Esophagus squamous epithelium (tissue), 5 donors: ENCODE measurements at places on chromosomes 2 and 18. TPM values are rescaled to one million over a fixed set of nuclear protein-coding genes. Genes with fewer than 3 reads are reported as not detected.

The DYNAP gene
- 5.2 TPM for total RNA-seq

The IL36B gene
- not detected for total RNA-seq

The CNOT11 gene
- 39.8 TPM for total RNA-seq

The CKAP2L gene
- 14.4 TPM for total RNA-seq

The XDH gene
- total RNA-seq, result 2.3 TPM

DNA sequence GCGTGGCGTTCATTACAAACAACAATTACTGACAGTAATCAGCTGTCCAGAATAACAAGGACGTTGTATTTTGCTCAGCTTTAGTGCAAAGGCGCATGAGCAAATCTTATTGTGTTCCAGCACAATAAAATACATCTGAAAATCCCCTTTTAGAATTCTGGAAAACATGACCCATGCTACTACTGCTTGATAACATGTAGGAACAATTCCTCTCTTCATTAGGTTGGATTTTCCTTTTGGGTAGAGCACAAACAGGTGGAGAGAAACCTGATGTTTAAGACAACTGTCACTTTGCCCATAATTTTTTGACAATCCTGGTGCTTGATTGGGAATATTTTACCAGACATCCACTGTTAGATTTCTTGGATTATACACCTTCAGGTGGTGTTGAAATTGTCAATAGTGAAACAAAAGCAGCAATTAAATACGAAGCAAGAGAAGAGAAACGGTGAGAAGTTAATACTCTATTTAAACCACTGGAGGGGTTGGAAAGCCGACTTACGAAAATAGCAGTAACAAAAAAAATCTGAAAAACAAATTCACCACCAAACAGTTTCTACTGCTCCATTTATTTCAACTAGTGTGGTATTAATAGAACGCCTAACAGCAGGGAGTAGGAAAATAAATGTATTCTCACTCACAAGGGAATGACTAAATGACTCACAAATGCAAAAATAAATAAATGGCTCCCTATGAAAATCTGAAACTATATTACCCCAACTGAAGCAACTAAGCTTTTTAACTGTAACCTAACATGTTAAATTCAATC is 102.7 kb downstream of the CPO start:
- no peak for DNase-seq
- H3K27ac ChIP-seq, result peak overlapping the region; percentile 21
- no peaks in the 10 kb centered on the region for H3K27me3 ChIP-seq

DNA sequence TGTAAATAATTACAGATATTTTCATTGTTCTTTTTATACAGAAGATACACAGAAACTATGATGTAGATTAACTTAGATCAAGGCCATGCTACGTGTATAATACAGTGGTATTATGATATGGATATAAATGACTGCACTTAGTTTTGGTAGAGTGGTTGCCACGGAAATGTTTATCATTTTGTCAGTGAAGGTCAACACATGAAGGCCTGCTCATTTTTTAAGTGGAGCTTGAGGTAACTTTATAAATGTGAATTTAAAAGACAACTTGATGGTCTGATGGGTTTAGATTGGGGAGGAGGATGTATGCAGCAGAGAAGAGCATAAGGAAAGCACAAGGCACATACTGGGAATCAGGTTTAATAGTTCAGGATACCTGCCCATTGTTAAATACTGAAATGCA is 14.4 kb upstream of the BBS5 start:
- H3K27ac ChIP-seq, result no peak overlapping the region
- no peak overlapping the region for H3K4me3 ChIP-seq
- no peak for DNase-seq
- H3K27me3 ChIP-seq, result no peaks in the 10 kb centered on the region
- no peaks in the 10 kb centered on the region for H3K36me3 ChIP-seq

- no peak overlapping the region for H3K27ac ChIP-seq
- no peaks in the 10 kb centered on the region for H3K27me3 ChIP-seq
- peaks cover 95% of the 10 kb centered on the region for H3K36me3 ChIP-seq
- H3K4me1 ChIP-seq, result no peaks in the 10 kb centered on the region
- no peak overlapping the region for H3K4me3 ChIP-seq
These were observed 6.8 kb downstream of the ZNF397 start for GRCh38 chr18:35247412-35248249.

GRCh38 chr18:50711386-50711785 is 108.4 kb downstream of the MRO start:
- DNase-seq, result no peak
- H3K4me3 ChIP-seq, result no peak overlapping the region
- peaks cover 11% of the 10 kb centered on the region for H3K4me1 ChIP-seq
- no peaks in the 10 kb centered on the region for H3K36me3 ChIP-seq
- no peaks in the 10 kb centered on the region for H3K27me3 ChIP-seq

- peaks cover 10% of the 10 kb centered on the region for H3K4me1 ChIP-seq
- no peak overlapping the region for H3K27ac ChIP-seq
- no peak for DNase-seq
- H3K4me3 ChIP-seq, result no peak overlapping the region
- no peaks in the 10 kb centered on the region for H3K36me3 ChIP-seq
These were observed 119.2 kb downstream of the CYP26B1 start for GRCh38 chr2:72028351-72028995.

- H3K27ac ChIP-seq, result no peak overlapping the region
- DNase-seq, result no peak
- no peak overlapping the region for H3K4me3 ChIP-seq
- H3K36me3 ChIP-seq, result peaks cover 14% of the 10 kb centered on the region
These were observed 95.4 kb downstream of the PLEKHM3 start for GRCh38 chr2:207929923-207930322.

DNA sequence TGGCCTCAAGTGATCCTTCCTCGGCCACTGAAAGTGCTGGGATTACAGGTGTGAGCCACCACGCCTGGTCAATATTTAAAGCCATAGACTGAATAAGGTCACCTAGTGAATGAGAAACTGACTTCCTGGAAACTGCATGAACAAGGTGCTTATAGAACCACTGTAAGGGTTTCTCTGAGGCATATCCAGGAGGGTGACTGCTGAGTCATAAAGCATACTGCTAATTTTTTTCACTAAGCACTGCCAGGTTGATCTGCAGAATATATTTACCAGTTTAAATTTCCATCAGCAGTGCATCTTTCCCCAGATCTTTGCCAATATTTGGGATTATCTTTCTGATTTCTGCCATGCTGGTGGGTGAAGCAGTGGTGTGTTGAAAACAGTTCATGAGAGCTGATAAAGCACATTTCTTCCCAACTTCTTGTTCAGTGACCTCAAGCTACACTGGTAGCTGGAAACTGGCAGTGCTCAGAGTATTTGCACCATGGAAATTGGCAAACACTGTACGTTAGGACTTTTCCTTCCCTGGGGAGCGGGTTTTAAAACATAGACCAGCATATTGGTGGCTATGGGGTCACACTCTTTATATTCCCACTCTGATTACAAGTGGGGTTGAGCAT is 4.2 kb upstream of the CLIP4 start:
- H3K27me3 ChIP-seq, result no peaks in the 10 kb centered on the region
- H3K36me3 ChIP-seq, result no peaks in the 10 kb centered on the region
- no peak for DNase-seq
- H3K4me3 ChIP-seq, result no peak overlapping the region

DNA sequence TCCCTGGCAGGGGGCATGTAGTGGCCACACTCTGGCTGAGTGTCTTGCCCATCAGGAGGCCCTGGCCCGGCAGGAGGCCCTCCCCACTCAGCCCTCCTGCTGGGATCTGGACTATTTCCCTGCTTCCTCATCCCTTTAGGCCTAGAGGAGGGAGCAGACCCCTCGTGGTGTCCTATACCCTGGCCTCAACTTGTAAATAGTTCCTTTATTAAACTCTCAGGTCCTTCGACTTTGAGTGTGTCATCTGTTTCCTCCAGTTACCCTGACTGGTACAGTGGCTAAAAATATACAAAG is 166.7 kb upstream of the GLI2 start:
- no peaks in the 10 kb centered on the region for H3K27me3 ChIP-seq
- no peaks in the 10 kb centered on the region for H3K4me1 ChIP-seq
- no peak overlapping the region for H3K4me3 ChIP-seq
- no peak for DNase-seq
- no peaks in the 10 kb centered on the region for H3K36me3 ChIP-seq
- H3K27ac ChIP-seq, result no peak overlapping the region

- no peak overlapping the region for H3K4me3 ChIP-seq
- H3K27ac ChIP-seq, result no peak overlapping the region
- no peak for DNase-seq
- no peaks in the 10 kb centered on the region for H3K36me3 ChIP-seq
- peaks cover 7% of the 10 kb centered on the region for H3K4me1 ChIP-seq
These were observed 83.7 kb upstream of the RND3 start for GRCh38 chr2:150571121-150571520.

- H3K4me3 ChIP-seq, result no peak overlapping the region
- H3K36me3 ChIP-seq, result no peaks in the 10 kb centered on the region
- no peak overlapping the region for H3K27ac ChIP-seq
- no peak for DNase-seq
- no peaks in the 10 kb centered on the region for H3K27me3 ChIP-seq
- peaks cover 29% of the 10 kb centered on the region for H3K4me1 ChIP-seq
These were observed 267.2 kb downstream of the HRH4 start for GRCh38 chr18:24727685-24728084.

DNA sequence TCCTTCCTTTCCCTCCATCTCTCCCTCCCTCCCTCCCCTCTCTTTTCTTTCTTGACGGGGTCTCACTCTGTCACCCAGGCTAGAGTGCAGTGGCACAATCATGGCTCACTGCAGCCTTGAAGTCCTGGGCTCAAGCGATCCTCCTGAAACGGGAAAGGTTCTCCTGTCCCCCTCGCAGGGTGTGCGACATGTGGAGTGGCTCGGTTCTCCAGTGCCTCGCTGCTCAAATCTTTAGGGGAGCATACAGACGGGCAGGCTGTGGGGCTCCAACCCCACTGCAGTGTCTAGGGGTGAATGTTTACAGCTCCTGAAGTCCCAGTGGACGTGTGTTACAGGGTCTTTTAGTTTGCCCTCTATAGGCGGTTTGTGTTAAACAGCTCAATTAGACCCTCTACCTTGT is 74.0 kb downstream of the MEX3C start:
- H3K27me3 ChIP-seq, result no peaks in the 10 kb centered on the region
- no peaks in the 10 kb centered on the region for H3K36me3 ChIP-seq
- no peak for DNase-seq

GRCh38 chr2:1170241-1170640 is 219.6 kb downstream of the SNTG2 start:
- no peak overlapping the region for H3K27ac ChIP-seq
- no peaks in the 10 kb centered on the region for H3K27me3 ChIP-seq
- H3K36me3 ChIP-seq, result no peaks in the 10 kb centered on the region
- H3K4me3 ChIP-seq, result no peak overlapping the region
- DNase-seq, result no peak
- H3K4me1 ChIP-seq, result no peaks in the 10 kb centered on the region

DNA sequence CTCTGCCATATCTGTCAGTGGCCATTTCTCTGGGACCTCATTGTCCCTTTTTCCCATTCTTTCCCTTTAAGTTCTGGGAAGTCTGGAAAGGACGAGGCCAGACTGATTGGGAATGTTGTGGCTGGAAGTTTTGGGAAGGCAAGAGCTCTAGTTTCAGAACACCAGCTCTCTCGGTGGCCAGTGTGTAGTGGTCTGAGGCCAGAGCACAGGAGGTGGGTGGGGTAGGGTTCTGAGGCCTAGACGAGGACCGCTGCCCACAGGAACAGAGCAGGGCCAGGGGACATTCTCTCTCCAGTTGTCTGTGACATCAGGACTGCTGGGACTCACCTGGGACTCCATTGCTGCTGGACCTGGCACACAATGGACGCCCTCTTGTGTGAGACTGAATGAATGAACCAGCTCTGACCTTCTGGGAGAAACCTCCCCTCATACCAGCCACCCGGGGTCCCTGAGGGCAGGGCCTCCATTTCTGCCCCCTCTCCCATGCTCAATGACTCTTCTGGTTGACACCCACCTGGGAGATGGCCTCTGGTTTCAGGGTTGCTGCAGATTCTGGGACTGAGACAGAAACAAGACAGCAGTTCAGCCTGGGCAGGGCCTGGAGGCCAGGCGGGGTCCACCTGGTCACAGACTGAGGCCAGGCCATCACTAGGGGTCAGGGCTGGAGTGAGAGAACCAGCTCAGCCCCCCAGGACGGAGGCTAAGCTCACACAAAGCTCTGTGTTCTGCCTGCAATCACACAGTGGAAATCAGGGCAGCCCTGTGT is 8.4 kb upstream of the NPPC start:
- DNase-seq, result no peak
- H3K4me3 ChIP-seq, result no peak overlapping the region
- no peak overlapping the region for H3K27ac ChIP-seq
- H3K27me3 ChIP-seq, result no peaks in the 10 kb centered on the region
- H3K4me1 ChIP-seq, result peaks cover 11% of the 10 kb centered on the region
- H3K36me3 ChIP-seq, result no peaks in the 10 kb centered on the region

DNA sequence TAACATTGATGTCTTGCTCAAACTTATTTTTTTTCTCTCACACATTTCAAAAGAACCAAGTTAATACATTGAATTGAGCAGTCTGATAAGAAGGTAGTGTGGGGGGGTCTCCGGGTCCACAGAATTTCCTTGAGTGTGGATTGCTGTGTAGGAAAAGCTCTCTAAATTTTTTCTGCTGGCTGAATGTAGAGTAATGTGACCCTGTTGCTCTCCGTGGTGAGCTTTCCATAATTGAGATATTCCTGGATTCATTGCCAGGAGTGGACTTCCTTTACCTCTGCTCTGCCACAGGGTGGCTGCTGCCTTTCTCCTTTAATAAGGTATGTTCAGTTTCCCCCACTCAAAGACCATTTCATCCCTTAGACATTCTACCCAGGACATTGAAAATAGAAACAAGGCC is 50.9 kb downstream of the PKP4 start:
- no peak overlapping the region for H3K4me3 ChIP-seq
- no peaks in the 10 kb centered on the region for H3K4me1 ChIP-seq
- H3K27me3 ChIP-seq, result no peaks in the 10 kb centered on the region
- no peak overlapping the region for H3K27ac ChIP-seq
